ENCODE measurements at places on chromosomes 7 and 10.
A peak's percentile ranks its signal among the peaks of the same experiment; 100 is the strongest.

DNA sequence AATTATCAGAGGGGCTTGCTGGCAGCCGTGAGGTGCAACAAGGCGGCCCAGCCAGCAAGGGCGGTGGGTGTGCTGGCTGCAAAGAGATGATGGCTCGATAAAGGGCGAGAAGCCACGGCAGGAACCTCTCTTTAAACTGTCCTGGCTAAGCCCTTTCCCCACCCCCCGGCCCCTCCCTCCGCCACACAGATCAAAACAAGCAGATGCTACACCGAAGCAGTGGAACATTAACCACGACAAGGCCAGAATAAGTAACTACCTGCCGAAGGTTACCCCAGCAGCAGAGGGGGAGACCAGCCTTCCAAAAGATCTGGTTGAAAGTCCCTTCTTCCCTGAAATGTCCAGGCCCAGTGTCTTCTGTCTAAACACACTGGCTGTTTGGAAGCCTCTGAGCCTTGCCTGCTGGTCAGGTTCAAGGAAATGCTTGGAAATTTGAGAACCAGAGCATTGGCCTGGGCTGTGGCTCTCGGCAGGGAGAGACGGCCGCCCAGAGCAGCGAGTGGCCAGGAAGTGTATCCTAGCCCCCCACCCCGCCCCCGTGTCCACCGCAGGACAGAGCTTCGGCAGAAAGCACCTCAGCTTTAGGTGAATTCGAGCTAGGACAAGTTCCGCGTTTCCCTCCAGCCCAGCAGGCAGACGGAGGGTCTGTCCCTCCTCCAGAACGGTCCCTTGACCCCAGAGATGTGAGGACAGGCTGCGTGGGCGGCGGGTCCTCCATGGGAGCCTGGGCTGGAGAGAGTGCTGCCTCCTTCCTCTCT, 2.1 kb downstream of the FAM20C start:
- no peak for DNase-seq

GRCh38 chr10:48516911-48517310, 88.0 kb downstream of the ARHGAP22 start:
- no peak for DNase-seq

DNA sequence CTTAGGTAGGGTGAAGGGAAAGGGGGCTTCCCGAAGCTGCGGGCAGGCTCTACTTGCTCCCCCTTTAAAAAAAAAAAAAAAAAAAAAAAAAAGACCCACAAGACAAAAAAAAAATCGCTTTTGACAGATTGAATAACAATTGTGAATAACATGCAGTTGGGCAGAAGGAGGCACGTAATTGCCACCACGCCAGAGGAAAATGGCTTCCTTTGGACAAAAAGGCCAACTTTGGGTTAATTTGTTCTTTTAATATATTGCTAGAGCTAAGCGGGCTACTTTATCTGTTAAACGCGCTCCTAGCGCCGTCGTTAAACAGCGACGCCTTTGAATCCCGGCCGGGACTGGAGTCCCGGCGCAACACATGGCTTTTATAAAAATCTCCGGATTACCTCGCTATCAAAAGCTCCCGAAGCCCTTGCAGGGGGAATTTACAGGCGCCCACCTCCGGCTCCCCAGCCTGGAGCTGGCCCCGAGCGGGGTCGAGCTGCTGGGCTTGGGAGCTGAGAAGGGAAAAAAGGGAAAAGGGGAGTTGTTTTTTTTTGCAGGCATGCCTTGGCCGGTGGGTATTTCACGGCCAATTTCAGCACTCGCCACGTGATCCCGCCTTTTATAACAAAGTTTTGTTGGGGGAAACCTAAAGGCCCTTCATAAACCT, 1.2 kb downstream of the HOXA11 start:
- no peak for DNase-seq

- no peak for DNase-seq
Observed at GRCh38 chr7:157688533-157689268, 351.9 kb downstream of the DNAJB6 start.

GRCh38 chr10:15744217-15744865, 24.6 kb upstream of the ITGA8 start:
- peak; percentile 38 for DNase-seq

DNA sequence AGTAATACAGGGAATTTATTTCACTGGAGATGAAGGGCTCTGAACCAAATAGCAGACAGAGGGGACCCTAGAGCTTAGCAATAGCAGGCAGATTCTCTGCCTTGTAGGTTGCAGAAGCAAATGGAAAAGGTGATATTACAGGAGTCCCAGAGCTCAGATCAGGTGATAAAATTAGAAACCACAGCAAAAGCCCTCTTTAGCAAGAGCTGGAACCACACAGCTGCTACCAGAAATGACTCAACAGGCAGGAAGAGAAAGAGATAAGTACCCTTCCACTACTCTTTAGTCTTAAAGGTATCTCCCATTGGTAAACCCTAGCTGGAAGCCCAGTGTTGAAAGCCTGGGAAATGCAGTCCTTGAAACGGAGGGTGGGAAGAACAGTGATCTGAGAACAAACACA, 535.6 kb upstream of the GHITM start:
- no peak for DNase-seq

GRCh38 chr7:69739190-69739589, 140.9 kb downstream of the AUTS2 start:
- no peak for DNase-seq

- DNase-seq, result no peak
Observed at GRCh38 chr10:111996103-111996502, 187.5 kb downstream of the GPAM start.

DNA sequence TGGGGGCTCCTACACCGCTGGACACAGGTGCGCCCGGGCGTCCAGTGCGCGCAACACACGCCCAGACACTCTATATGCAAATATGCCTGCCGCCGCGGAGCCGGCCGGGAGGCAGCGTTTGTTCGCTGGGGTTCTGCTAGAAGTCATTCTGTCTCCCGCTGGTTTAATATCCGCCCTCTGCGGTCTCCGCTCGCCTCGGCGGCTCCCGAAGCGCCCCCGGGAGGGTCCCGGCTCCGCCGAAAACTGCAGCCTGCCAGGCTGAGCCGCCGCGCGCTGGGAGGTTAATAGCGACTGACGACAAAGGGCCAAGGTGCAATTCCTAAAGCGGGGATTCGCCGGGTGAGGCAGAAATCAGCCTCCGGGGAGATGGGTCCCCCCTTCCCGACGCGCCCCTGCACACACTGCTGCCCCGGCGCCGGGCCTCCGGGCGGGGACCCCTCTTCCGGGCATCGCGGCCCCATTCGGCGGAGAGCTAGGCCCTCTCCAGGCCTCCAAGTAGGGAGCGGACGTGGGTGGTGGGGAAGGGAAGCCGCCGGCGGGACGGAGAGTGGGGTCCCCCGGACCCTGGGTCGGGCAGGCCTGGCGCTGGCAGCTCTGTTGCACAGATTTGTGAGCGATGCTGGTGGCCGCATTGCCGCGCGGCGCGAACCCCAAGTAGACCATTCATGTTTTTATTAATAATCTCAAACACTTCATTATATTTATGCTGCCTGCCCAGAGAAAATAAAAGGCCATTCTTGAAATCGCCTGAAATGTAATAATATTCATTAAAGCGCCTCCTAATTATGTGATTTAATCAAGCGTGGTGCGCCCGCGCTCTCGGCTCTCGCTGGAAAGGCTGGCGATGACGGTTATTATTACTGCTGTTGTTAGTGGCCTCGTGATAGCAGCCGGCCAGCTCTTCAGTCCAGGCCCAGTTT, 9.1 kb downstream of the EN2 start:
- peak; percentile 28 for DNase-seq

GRCh38 chr10:131270461-131271190, 40.9 kb downstream of the TCERG1L start:
- no peak for DNase-seq

DNA sequence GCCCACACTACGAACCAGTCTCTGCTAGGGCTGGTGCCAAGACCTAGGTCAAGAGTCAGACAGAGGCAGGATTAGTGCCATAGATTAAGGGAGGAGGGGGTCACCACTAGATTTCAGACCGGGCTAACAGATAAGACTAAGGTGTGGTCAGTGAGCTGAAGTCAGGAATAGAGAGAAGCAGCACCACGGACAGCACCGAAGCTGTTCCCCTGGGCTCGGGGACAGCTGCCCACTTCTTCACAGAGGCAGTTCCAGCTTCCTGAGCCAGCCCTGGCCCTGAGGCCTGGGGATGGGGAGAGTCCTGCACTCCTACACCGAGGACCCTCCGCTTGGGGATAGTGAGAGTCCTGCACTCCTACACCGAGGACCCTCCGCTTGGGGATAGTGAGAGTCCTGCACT, 11.2 kb upstream of the JAKMIP3 start:
- no peak for DNase-seq

DNA sequence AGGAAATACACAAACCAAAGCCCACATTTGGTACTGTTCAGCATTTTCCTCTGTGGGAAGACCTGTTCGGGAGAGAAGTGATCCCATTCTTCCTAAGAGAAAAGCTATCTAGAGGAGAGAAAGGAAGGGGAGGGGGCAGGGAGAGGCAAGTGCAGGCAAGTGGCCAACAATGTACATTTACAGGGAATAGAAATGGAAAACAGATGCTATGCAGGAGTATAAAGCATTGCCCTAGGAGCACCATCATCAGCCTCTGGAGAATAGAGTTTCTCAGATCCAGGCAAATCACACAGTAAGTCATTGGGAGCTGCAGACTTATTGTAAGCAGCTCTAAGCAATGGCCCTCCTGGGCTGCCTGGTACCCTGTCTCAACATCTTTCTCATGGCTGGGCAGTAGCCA, 424.4 kb upstream of the AUTS2 start:
- DNase-seq, result no peak

GRCh38 chr7:105496521-105496920, 25.6 kb downstream of the PUS7 start:
- DNase-seq, result no peak

DNA sequence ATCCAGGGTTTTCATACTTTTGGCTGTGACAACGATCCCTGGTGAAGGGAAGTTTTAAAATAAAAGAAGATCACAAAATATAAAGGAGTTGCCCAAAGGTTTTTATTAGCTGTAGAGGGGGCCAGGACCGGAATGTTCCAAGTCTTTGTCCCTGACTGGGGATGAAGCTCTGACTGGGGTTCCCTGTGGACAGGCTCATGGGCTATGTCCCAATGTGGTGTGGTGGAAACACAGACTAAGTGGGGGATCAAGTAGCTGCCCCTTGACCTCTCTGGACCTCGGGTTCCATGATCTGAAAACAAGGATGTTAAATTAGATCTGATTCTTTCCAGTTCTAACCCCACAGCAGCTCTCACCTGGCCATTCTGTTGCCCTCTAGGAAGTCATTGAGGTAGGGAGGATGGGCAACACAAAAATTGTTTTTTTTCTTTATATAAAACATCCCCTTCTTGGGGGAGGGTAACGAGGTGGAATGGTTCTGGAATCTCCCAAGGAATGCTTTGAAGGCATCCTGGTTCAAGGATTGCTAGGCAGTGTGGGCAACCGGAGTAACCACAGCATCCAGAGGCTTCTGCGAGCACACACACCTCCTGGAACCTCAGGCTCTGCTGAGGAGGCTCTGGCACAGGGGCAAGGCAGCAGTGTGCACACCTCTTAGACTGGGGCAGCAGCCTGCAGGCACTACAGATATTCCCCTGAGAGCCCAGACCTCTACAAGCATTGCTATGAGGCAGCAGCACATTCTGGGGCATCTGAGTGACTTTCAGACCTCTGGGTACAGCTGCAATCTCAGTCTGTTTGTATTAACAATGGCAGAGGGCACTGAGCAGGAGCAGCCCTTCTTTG, 21.4 kb upstream of the CRYGN start:
- DNase-seq, result no peak

DNA sequence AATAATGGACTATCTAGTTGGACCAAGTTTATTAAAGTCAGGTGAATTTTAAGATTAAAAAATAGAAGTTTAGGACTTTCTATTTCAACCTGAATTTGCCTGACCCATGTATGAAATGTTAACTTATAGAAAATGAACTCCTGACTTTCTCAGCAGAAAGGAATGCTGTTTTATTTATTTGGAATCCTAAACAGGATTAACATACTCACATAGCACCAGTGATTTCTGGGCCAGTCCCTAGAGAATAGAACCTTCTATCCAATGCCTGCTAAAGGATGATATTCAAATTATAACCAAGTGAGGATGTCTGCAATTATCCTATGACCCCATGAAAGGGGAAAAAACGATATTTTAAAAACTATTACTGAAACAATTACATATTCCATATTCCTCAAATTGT, 148.8 kb downstream of the CHRM2 start:
- DNase-seq, result no peak

DNA sequence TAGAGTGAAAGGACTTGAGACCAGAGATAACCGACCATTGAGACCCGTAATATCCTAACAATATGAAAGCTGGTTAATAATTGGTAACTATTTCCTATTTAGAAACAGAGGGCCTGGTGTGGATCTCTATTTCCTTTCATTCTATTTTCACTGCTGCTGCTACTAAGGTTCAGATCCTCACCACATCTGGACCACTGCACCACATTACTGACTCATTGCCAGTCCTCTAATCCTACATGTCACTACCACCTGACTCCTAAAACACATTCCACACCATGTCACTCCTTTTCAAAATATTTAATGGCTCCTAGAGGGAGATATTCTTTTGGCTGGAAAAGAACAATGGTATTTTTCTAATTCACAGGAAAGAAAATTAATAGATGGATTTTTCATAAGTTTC, 6.4 kb downstream of the USP54 start:
- no peak for DNase-seq

DNA sequence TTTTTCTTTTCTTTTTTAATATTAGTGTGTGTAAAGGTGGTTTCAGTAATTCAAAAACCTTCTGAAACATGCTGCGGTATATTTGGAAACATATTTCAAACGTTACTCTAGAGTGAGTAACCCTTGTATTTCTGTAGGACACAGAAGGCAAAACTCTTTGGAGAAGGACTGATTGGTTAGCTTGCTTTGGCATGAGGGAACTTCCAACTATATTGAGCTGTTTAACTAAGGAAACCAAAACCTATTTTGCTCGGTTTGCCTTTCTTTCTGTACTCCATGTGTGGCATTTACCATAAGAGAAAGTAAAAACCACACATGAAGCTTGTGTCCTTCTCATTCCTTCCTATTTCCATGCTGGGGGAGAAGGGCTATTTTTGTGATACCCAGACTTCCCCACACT, 149.8 kb downstream of the DYNC1I1 start:
- DNase-seq, result no peak

- no peak for DNase-seq
Observed at GRCh38 chr7:31014826-31015225, 37.3 kb upstream of the ADCYAP1R1 start.

GRCh38 chr7:47905076-47905920, 43.0 kb downstream of the PKD1L1 start:
- DNase-seq, result no peak

DNA sequence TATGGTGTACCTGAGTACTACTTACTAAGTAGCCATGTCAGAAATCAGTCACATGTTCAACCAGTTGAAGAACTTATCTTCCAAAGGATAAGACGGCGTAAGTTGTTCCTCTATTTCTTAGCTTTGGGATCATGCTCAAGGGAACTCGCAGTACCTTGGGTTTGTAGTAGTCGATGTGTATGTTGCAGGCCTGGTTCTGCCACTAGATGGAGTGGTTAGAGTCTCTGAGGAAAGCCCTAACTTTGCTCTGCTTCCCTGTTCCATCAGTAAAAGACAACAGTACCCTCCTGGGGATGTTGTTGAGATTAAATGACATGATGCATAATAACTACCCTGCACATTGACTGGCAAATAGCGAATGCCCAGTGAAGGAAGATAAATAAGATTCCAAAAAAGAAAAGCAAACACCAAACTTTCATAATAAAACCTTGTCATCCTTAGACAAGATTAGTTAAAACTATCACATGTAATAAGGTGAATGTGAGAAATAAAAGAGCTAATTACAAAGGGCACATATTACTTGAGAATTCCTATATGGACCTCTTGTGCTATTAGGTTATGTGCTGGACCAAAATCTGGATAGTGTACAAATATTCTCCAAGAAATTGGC, 165.9 kb downstream of the ABCA13 start:
- DNase-seq, result no peak
